NCI-H510A (cell line): ENCODE measurements at places on chromosomes 3 and 15.

- DNase-seq: no peak
These were observed 78.7 kb downstream of the MITF start for GRCh38 chr3:69817988-69818387.

DNA sequence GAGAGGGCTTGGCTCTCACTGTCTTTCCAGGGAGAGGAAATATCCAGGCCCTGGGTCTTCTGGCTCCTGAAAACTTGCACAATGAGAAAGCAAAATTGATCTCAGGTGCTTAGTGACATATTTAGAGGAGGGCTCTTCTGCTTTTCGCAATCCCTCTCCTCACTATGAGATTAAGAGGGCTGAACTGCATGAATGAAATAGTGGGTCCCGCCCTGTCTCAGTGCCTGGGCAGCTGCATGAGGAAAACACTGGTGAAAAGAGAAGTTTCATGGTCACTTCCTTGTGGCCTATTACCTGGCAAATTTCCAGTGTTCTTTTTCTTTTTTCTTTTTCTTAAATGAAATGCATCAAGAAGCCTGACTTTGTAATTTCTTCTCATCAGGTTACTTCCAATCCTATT lies 73.5 kb downstream of the TRAK1 start:
- no peak for DNase-seq

GRCh38 chr15:23436421-23436820 lies 10.6 kb downstream of the GOLGA6L2 start:
- no peak for DNase-seq

DNA sequence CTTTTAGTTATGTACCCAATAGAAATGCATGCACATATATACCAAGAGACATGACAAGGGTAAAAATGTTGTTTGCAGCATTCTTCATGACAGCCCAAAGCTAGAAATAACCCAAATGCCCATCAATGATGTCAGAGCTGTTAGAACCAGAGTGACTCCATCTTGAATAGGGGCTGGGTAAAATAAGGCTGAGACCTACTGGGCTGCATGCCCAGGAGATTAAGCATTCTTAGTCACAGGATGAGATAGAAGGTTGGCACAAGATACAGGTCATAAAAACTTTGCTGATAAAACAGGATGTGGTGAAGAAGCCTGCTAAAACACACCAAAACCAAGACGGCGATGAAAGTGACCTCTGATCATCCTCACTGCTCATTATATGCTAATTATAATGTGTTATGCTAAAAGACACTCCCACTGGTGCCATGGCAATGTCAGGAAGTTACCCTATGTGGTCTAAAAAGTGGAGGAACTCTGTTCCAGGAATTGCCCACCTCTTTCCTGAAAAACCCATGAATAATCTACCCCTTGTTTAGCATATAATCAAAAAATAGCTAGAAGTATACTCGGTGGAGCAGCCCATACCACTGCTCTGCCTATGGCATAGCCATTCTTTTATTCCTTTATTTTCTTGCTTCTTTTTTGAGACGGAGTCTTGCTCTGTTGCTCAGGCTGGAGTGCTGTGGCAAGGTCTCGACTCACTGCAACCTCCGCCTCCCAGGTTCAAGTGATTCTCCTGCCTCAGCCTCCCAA lies 32.9 kb downstream of the ZBTB11 start:
- DNase-seq: no peak

DNA sequence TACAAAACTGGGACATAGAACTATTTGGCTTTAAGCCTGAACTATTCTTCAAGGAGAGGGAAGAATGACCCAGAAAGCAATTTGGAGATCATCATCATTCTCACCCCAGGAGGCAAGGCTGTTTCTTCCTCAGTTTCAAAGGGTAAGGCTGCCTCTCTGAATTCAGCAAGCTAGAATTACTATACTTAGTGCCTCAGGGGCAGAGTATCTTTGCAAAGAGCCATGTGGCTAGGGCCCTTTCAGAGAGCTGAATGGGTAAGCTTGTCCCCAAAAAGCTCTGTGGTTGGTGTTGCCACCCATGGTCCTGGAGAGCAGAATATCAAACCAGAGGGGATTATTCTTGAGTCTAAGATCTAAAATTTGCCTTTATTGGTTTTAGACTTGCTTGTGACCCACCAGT lies 720.3 kb upstream of the ARPP21 start:
- no peak for DNase-seq

DNA sequence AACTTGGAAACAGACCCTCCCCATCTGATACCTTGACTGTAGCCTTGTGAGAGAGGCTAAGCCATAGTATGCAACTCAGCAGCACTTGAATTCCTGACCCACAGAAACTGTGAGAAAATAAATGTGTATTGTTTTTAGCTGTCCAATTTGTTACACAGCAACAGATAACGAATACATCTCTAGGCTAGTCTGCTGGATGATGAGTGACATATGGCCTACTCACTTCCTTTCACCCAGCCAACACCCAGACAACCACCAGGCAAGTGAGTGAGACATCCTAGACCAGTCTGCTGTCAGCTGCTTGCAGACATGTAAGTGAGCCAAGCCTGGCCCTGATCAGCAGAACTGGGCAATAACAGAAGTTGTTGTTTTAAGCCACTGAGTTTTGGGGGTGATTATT lies 19.2 kb upstream of the SMAD6 start:
- DNase-seq: no peak

- DNase-seq: no peak
These were observed 135.9 kb downstream of the TBL1XR1 start for GRCh38 chr3:177061369-177061768.

DNA sequence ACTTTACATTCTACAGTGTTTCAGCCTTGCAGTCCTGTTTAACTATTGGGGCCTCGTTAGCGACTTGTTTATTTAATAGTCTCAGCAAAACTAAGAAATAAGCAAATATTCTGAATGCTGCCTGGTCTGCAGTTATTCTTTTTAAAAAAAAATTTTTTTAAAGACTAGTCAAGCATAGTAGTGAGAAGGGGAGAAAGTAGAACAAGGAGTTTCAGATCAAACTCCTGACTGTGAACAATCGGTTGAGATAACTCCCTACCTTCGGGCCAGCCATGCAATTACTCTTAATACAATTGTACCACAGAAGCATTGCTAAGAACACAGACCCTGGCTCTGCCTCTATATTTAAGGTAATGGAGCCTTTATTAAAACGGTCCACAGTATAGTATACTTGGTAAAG lies 5.8 kb upstream of the DUT start:
- DNase-seq: no peak

- DNase-seq: peak; percentile 35
These were observed 291.2 kb upstream of the C2CD4B start for GRCh38 chr15:62456011-62456920.

DNA sequence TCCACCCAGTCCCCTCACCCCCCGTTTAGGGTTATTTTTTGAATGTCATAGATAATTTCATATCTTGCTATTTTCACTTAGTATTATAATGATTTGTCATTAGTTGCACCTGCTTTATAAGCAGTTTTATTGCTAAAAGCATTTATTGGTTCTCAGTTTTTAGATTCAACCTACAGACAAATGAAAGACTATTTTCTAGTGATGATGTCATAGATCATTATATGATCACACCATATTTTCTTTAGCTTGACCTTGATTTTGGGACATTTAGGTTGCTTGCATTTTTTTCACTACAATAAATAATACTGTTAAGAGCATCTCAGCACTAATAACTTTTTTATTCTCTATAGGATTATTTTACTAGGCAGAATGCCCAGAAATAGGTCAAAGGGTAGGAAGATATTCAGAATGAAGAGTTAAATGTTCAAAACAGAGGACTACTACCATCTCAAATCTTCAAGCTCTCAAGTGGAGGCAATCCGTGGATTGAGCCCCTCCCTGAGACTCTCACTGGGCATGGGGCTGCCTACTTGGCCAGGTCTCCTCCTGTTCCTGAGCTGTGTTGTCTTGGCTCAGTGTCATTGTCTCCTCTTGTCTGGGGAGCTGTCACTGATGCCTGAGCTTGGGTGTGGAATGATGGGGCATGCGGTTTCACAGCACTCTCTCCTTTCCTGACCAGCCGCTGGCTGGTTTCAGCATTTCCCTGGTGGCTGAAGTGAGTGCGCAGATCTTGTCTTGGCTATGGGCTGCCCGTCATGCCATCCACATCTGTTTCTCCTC lies 28.4 kb downstream of the CHCHD6 start:
- no peak for DNase-seq

DNA sequence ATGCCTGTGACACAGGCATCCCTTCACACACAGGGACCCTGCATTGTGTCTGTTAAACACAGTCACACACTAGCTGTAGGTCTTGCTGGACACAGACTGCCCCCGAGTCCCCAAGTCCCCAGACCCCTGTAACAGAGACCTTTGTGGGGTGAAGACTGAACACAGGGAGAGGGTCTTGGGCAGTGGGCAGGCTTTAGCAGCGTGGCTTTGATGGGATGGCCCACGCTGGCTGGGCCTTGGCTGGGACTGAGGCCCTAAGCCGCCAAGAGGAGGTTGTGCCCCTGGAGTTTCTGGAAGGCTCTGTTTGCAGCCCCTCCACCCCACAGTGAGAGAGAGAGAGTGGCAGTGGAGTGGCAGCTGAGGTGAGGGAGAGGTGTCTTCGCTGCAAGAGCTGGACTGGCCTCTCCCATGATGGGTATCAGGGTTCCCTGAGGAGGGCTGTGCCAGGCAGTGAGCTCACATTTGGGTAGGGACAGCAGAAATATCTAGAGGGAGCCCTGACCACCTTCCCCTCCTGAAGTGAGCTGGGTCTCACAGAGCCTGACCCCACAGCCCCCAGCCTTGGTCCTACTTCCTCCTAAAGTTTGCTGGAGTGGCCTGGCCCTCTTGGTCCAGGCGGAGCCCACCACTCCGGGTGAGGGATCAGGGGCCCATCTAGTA lies 635 bp upstream of the VILL start:
- no peak for DNase-seq
